ENCODE measurements at places on chromosomes 4 and X. TPM values are rescaled to one million over a fixed set of nuclear protein-coding genes. Genes with fewer than 3 reads are reported as not detected.

GRCh38 chrX:107674480-107675364, 46.4 kb downstream of the PRPS1 start:
- no peak for DNase-seq

Gene MAGEA11
- total RNA-seq, result under 0.01 TPM

Gene TGIF2LX
- total RNA-seq, result not detected

GRCh38 chr4:7194251-7195140, 2.2 kb downstream of the SORCS2 start:
- peak; percentile 23 for DNase-seq

Gene MAGEA12
- not detected for total RNA-seq

DNA sequence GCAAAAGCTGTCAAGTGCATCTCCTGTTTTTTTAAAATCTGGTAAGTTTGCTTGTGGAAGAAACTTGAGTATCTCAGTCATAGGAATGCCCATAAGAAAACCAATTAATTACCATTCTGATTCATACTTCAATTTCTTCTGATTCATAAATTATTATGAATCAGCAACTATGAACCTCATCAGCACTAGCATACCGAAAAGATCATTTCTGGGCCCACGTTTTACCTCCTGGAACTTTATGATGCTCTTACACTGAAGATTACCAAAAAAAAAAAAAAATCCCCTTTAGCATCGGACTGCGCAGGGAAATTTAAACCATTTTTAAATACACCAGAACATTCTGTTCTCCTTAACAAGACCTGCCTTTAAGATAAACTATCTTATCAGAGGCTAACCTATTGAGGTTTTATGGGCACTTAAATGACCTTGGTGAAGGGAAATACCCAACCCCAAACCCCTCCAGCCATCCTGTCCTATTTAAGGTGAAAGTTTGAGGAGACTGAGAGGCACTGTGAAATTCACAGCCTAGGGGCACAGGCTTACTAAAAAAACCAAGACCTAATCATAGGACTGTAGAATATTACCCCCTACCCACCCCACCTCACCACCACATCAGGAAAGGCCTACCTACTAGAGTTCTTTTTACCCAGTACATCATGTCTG, 38.2 kb upstream of the ABCG2 start:
- no peak for DNase-seq

Gene LGI2
- not detected for total RNA-seq

GRCh38 chrX:76279007-76279406, 106.1 kb downstream of the PBDC1 start:
- DNase-seq, result peak; percentile 69

DNA sequence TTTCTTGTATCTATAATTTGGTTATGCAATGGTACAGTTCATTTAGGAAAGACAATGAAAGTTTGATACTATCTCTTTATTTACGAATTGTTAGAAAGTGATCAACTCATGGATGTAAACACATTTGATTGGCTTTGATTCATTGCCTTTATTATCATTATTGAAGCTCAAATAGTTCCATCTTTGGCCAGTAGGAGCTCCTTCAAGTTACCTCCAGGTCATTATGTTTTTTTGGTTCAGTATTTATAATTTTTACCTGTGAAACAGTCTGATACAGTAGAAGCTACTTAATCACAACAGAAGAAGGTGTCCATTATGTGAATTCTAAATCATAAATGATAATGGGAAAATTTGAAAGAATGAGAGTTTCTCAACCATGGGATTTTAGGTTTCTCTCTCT, 12.4 kb downstream of the NPY5R start:
- no peak for DNase-seq

Gene CXCL8
- total RNA-seq, result 43.4 TPM

Gene FBXW7
- 51.2 TPM for total RNA-seq

GRCh38 chr4:86319390-86319789, 40.5 kb downstream of the MAPK10 start:
- DNase-seq, result no peak

GRCh38 chr4:176981074-176981473, 188.4 kb upstream of the VEGFC start:
- DNase-seq, result no peak

- no peak for DNase-seq
Observed at GRCh38 chr4:148813289-148813688, 371.1 kb upstream of the NR3C2 start.

DNA sequence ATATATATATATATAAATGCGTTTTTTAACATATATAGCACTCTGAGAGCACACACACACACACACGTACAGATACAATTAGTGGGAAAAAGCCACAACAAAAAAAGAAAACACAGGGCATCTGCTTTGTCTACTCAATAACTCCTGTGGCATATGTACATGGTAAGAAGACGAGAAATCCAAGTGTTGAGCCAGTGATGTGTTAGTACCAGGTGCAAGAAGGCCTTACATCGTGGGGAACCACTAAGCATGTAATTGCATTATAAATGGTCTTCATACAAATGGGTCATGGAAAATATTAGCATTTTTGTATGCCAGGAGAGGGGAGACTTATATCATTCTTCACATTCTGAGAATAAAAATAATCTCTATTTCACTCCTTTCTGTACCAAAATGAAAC, 62.7 kb upstream of the FAM47B start:
- no peak for DNase-seq

GRCh38 chrX:150692831-150693724, at the start of gene MTMR1:
Gene MTMR1 (plus strand): TSS chrX:150693396. CDS start chrX:150693531, 135 bp downstream.
- DNase-seq, result peak; percentile 39

GRCh38 chr4:10413177-10413576, 44.0 kb downstream of the ZNF518B start:
- DNase-seq, result no peak

Gene ITM2A
- total RNA-seq, result 25.4 TPM

DNA sequence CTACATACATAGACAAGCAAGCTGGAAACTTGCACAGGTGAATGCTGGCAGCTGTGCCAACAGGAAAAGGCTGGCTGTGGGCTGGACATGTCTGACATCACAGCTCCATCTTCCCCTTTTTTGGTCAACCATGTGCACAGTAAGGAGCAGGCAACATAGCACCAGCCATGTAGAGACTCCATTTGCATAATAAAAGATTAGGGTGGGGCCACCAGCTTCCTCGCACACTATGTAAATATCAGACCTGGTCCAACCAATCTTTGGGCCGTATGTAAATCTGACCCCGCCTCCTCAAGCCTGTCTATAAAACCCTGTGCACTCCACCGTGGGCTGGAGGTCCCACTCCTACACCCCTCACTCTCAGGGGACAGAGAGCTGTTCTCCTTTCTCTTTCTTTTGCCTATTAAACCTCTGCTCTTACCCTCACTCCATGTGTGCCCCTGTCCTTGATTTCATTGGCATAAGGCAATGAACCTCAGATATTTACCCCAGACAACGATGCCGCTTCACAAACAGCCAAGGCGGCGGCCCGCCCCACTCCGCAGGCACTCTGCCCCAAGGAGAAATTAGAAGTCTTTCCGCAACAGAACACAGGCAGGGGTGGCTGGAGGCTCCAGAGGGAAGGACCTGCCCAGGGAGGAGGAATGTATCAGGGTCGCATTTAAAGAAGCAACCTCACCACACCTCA, 862.2 kb downstream of the TRIML1 start:
- no peak for DNase-seq

Gene CACNA1F
- not detected for total RNA-seq

DNA sequence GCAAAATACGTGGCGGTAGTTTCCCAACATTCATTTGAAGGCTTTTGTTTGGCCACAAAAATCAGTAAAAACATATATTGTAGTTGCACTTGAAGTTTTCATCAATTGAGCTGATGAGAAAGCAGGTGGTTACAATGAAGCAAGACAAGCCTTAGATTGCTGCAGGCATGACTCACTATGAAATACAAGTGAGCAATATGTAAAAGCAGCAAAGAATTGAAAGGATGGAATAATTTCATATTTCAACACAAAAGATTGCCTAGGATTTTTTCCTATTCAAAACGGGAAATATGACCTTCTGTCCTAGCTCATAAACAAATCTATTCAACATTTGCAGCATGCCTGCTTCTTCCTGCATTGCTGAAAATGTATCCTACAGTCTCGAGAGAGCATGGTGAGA, 190.9 kb upstream of the BANK1 start:
- no peak for DNase-seq

Gene DUSP9
- total RNA-seq, result under 0.01 TPM
